ENCODE measurements at places on chromosomes 16 and 17. TPM values are rescaled to one million over a fixed set of nuclear protein-coding genes. Genes with fewer than 3 reads are reported as not detected.

The C16orf89 gene
- 0.59 TPM for total RNA-seq

The EFNB3 gene
- total RNA-seq = 1.8 TPM

The LRRC75A gene
- 1.4 TPM for total RNA-seq

The HBZ gene
- total RNA-seq = not detected

The WNT9B gene
- total RNA-seq = 0.36 TPM

The KCNJ2 gene
- total RNA-seq = 5.1 TPM

The KRTAP3-2 gene
- total RNA-seq = not detected

The CACNG1 gene
- total RNA-seq = not detected

The MT1A gene
- 0.59 TPM for total RNA-seq

The GLIS2 gene
- total RNA-seq = 5.4 TPM

The FAM171A2 gene
- total RNA-seq = 3.5 TPM

The TMIGD1 gene
- not detected for total RNA-seq

The ATP2C2 gene
- total RNA-seq = not detected

The MAPT gene
- 0.29 TPM for total RNA-seq

The KRT25 gene
- not detected for total RNA-seq

The CDK3 gene
- total RNA-seq = 0.72 TPM

The GSE1 gene
- total RNA-seq = 49.6 TPM

The ASGR1 gene
- total RNA-seq = 0.88 TPM

The MED31 gene
- total RNA-seq = 9.1 TPM

The TBKBP1 gene
- 11.8 TPM for total RNA-seq

The GFOD2 gene
- 15.9 TPM for total RNA-seq

The TBC1D3D gene
- not detected for total RNA-seq

The HIC1 gene
- total RNA-seq = 18.5 TPM

The GRIN2A gene
- total RNA-seq = 1.5 TPM

The NPIPB8 gene
- not detected for total RNA-seq

The CD300H gene
- not detected for total RNA-seq

The ABCC1 gene
- total RNA-seq = 33.7 TPM

The GLTPD2 gene
- total RNA-seq = not detected

The CD300A gene
- not detected for total RNA-seq

The KRTAP9-2 gene
- total RNA-seq = not detected

The EPN2 gene
- 13.6 TPM for total RNA-seq

The ZDHHC1 gene
- 9.0 TPM for total RNA-seq

The MYH1 gene
- total RNA-seq = not detected

The HOXB7 gene
- not detected for total RNA-seq

The PRSS27 gene
- total RNA-seq = 2.5 TPM

The CX3CL1 gene
- total RNA-seq = not detected

The OR3A3 gene
- total RNA-seq = not detected

The BCKDK gene
- 30.0 TPM for total RNA-seq

The SGCA gene
- 0.29 TPM for total RNA-seq

The GH2 gene
- total RNA-seq = not detected

The MYCBPAP gene
- total RNA-seq = 0.88 TPM

Data from osteoblast (primary cell).